ENCODE measurements at places on chromosomes 2 and 18. TPM values are rescaled to one million over a fixed set of nuclear protein-coding genes. Genes with fewer than 3 reads are reported as not detected.
A peak's percentile ranks its signal among the peaks of the same experiment; 100 is the strongest.

GRCh38 chr2:163593982-163594381, 141.8 kb downstream of the FIGN start:
- no peak for DNase-seq
- H3K27me3 ChIP-seq: no peaks in the 10 kb centered on the region
- no peaks in the 10 kb centered on the region for H3K4me1 ChIP-seq
- no peak overlapping the region for H3K27ac ChIP-seq
- H3K4me3 ChIP-seq: no peak overlapping the region
- H3K36me3 ChIP-seq: no peaks in the 10 kb centered on the region

DNA sequence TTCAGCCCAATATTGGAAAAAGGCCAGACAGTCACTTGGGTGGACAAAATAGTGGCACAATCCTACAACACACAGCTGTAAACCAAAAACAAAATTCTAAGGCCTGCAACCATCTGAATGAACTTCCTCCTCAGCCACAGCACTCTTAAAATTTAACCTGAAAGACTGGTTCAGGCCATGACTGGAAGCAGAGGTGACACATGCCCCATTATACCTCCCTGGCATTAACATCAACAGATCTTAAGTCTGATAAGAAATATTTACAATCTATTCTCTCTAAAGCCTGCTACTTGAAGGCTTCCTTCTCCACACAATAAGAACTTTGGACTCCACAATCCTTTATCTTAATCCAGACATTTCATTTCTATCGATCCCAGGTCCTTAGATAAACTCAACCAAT, 192.4 kb upstream of the LRP1B start:
- no peak for DNase-seq
- H3K27me3 ChIP-seq: no peaks in the 10 kb centered on the region
- no peak overlapping the region for H3K27ac ChIP-seq

Gene GPBAR1
- not detected for total RNA-seq

DNA sequence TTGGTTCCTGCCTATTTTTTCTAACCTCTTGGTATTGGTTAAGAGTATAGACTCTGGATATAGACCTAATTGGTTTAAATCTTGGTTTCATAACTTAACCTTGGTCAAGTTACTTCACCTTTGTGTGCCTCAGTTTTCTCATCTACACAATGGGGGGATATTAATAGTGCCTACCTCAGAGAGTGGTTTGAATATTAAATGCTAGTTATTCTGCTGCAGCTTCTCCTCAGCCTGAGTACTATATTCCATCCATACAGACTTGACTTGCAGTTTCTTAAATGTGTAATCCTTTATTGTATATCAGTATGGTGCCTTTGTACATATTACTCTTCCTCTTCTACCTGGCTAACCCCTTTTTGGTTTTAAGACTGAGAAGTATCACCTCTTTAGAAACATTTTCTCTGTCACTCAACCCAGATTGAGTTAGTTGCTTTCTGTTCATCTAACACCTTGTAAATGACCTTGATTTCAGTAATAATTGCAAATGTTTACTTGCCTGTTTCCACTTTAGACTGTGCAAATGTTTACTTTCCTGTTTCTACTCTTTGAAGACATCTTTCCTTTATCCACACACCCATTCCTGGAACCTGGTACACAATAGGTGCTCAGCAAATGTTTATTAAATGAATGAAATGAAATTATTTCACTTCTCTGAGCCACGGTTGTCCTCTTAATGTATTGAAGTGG, 6.6 kb downstream of the ACVR2A start:
- no peak overlapping the region for H3K27ac ChIP-seq
- no peak overlapping the region for H3K4me3 ChIP-seq
- H3K36me3 ChIP-seq: no peaks in the 10 kb centered on the region
- H3K4me1 ChIP-seq: peaks cover 10% of the 10 kb centered on the region
- DNase-seq: no peak
- H3K27me3 ChIP-seq: no peaks in the 10 kb centered on the region

DNA sequence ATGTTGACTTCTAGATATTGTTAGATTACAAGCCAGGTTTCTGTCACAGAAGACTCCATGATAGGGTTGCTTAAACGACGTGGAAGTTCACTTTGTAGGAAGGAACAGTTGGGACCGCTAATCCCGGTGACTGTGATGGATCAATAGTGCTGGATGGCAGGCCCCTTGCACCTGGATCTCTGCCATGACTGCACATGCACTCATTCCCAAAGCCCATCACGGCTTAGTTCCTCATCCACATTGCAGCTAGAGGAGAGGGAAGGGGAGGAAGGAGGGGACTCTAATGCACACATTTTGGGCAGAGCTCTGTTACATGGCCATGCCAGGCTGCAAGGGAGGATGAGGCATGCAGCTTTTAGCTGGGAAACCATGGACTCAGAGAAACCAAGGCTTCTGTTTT, 773.7 kb upstream of the RAB6C start:
- H3K27me3 ChIP-seq: no peaks in the 10 kb centered on the region
- no peak overlapping the region for H3K4me3 ChIP-seq
- H3K27ac ChIP-seq: no peak overlapping the region
- DNase-seq: no peak
- no peaks in the 10 kb centered on the region for H3K36me3 ChIP-seq

Gene C2orf15
- 0.32 TPM for total RNA-seq

Gene FOXI3
- total RNA-seq: not detected

DNA sequence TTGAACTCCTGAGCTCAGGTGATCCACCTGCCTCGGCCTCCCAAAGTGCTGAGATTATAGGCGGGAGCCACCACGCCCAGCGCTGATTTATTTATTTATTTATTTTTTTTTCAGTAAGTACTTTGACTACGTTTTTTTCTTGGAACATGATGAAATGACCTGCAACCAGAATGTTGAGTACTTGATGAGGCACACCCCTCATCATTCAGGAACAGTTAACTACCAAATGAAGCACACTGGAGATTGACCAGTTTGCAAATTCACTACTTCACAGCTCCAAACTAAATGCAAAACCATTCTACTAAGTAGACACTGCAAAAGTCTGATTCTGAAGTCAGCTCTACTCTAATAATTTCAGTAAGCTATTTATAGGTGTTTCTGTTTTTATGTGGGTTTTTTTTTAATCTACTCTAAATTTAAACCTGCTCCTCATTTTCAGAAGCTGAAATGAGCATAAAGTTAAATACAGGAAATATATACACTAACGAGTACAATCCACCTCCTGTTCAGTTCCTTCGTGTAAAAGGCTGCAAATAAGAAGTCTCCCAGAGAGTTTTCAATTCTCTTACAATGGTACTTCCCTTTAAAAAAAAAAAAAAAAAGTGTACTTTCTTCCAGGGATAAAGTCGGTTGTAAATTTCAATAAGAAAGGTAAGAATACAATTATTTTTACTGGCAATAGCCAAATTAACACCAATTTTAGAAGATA, 1.4 kb downstream of the GFPT1 start:
- H3K27ac ChIP-seq: peak overlapping the region; percentile 89
- peak overlapping the region; percentile 87 for H3K4me3 ChIP-seq
- peaks cover 4% of the 10 kb centered on the region for H3K4me1 ChIP-seq
- H3K27me3 ChIP-seq: no peaks in the 10 kb centered on the region

- DNase-seq: no peak
- no peaks in the 10 kb centered on the region for H3K36me3 ChIP-seq
- no peak overlapping the region for H3K4me3 ChIP-seq
Measured at GRCh38 chr2:205763708-205764211, 81.5 kb downstream of the NRP2 start.

- no peaks in the 10 kb centered on the region for H3K4me1 ChIP-seq
- no peak for DNase-seq
- no peak overlapping the region for H3K4me3 ChIP-seq
- H3K27ac ChIP-seq: no peak overlapping the region
- no peaks in the 10 kb centered on the region for H3K27me3 ChIP-seq
Measured at GRCh38 chr2:150387586-150388288, 99.7 kb downstream of the RND3 start.

- H3K4me3 ChIP-seq: no peak overlapping the region
- no peaks in the 10 kb centered on the region for H3K4me1 ChIP-seq
- H3K27me3 ChIP-seq: no peaks in the 10 kb centered on the region
- H3K36me3 ChIP-seq: no peaks in the 10 kb centered on the region
Measured at GRCh38 chr2:51028829-51029228, 3.1 kb downstream of the NRXN1 start.

Gene GPR45
- total RNA-seq: not detected

DNA sequence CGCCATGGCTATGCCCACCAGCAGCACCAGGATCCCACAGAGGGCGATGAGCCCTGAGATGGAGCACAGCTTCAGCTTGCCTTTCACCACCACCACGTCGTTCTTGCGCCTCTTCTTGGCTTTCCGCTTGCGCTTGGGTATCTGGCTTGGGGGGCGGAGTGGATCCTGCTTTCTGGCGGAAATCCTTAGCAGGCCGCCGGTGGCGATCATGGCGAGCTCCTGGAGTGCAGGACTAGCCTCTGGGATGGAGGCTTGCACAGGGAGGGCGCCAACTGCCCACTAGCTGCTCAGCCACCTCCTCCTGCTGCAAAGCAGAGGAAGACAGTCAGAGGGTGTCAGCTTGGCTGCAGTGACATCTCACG, 3.5 kb downstream of the TMEM200C start:
- peaks cover 15% of the 10 kb centered on the region for H3K27me3 ChIP-seq
- DNase-seq: no peak
- no peaks in the 10 kb centered on the region for H3K36me3 ChIP-seq

Gene TEKT4
- total RNA-seq: not detected

Gene SERPINB11
- total RNA-seq: not detected

DNA sequence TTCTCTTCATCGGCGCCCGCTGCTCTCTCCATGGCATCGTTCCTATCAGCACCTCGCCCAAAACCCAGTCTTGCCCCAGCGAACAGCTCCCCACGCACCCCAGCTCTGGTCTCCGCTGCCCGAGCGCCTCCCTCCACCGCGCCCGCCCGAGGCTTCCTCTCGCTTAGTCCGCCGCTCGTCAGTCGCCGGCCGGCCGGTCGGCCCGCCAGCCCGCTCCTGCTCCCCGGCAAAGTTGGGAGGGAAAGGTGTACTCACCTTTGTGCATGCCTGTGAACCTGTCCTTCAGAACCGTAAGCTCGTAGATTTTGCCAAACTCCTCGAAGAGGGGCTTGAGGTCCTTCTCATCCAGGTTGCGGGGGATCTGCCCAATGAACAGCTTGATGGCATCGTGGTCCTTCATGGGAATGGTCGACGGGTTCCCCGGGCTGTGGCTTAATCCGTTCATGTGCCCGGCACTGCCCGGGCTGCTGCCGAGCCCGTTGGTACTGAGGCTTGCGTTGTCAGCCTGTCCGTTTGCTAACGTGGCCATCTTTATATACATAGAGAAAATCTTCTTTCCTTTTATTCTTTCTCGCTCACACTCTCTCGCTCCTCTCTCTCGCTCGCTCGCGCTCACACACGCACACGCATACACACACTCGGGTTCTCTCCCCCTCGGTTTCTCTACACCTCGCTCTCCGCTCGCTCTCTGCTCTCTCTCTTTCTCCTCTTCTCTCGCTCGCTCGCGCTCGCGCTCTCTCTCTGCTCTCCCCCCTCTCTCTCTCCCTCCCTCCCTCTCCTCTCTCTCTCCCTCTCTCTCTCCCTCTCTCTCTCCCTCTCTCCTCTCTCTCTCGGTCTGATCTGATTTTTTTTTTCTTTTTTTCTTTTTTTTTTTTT, at the start of gene CELF4:
Gene CELF4, minus strand, starts transcription at position 698 of the 876 bp plus-strand sequence.
- DNase-seq: no peak
- H3K27me3 ChIP-seq: no peaks in the 10 kb centered on the region
- peak within 1 kb of the TSS; percentile 66 for H3K4me3 ChIP-seq
- peaks cover 8% of the 10 kb centered on the region for H3K4me1 ChIP-seq
- no peaks in the 10 kb centered on the region for H3K36me3 ChIP-seq
- no peak within 1 kb of the TSS for H3K27ac ChIP-seq

DNA sequence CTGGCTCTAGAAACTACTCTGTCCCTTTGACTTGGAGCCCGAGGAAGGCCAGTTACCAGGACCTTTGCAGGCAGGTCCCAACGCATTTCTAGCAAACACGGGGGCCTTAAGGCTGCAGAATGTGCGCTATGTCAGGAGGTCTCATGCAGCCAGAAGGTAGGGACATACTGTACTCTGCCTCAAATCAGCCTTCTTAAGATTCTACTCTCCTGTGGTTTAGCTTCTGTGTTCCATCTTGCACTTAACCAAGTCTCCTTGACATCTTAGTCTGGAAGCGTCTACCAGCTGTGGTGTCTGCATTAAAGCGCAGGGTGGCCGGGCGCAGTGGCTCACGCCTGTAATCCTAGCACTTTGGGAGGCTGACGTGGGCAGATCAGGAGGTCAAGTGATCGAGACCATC, 65.5 kb downstream of the STEAP3 start:
- H3K36me3 ChIP-seq: no peaks in the 10 kb centered on the region
- no peak overlapping the region for H3K27ac ChIP-seq
- H3K4me3 ChIP-seq: no peak overlapping the region
- no peaks in the 10 kb centered on the region for H3K4me1 ChIP-seq

- peaks cover 35% of the 10 kb centered on the region for H3K36me3 ChIP-seq
- no peaks in the 10 kb centered on the region for H3K4me1 ChIP-seq
- no peak for DNase-seq
- no peaks in the 10 kb centered on the region for H3K27me3 ChIP-seq
- H3K27ac ChIP-seq: no peak overlapping the region
- no peak overlapping the region for H3K4me3 ChIP-seq
Measured at GRCh38 chr2:112577756-112578155, 6.7 kb upstream of the CHCHD5 start.

- H3K4me3 ChIP-seq: peak overlapping the region; percentile 55
- H3K27ac ChIP-seq: no peak overlapping the region
- DNase-seq: no peak
- no peaks in the 10 kb centered on the region for H3K36me3 ChIP-seq
Measured at GRCh38 chr2:218033590-218034496, 31.0 kb upstream of the TNS1 start.

Gene HJURP
- not detected for total RNA-seq

- no peak for DNase-seq
- H3K27me3 ChIP-seq: no peaks in the 10 kb centered on the region
- H3K27ac ChIP-seq: no peak overlapping the region
- H3K4me1 ChIP-seq: peaks cover 6% of the 10 kb centered on the region
Measured at GRCh38 chr2:72132981-72133720, 14.5 kb downstream of the CYP26B1 start.

DNA sequence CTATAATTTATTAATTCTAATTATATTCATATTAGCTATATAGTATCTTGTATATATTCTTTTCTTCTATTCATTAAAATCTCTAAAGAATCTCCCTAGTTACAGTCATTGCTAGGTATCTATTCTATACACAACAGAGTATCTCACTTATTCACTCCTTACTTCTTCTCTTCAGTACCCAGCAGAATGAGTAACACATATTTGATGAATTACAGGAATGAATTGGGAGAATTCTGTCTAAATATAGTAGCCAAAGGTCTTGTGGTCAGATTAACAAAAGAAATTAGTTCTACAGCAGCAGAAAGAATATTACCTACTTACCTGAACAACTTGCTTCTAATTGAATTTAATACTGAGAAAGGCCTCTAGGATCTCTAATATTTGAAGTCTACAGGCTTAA, 758.0 kb upstream of the ZEB2 start:
- no peaks in the 10 kb centered on the region for H3K27me3 ChIP-seq
- no peak for DNase-seq
- H3K27ac ChIP-seq: no peak overlapping the region
- H3K4me3 ChIP-seq: no peak overlapping the region

GRCh38 chr2:96529376-96530143, 7.0 kb upstream of the ARID5A start:
- H3K27me3 ChIP-seq: no peaks in the 10 kb centered on the region
- H3K36me3 ChIP-seq: no peaks in the 10 kb centered on the region

Gene HOXD12
- not detected for total RNA-seq
